ENCODE measurements at places on chromosomes 16 and 17.
A peak's percentile ranks its signal among the peaks of the same experiment; 100 is the strongest.

GRCh38 chr17:51598824-51599223, 338.5 kb downstream of the UTP18 start:
- no peak for DNase-seq

DNA sequence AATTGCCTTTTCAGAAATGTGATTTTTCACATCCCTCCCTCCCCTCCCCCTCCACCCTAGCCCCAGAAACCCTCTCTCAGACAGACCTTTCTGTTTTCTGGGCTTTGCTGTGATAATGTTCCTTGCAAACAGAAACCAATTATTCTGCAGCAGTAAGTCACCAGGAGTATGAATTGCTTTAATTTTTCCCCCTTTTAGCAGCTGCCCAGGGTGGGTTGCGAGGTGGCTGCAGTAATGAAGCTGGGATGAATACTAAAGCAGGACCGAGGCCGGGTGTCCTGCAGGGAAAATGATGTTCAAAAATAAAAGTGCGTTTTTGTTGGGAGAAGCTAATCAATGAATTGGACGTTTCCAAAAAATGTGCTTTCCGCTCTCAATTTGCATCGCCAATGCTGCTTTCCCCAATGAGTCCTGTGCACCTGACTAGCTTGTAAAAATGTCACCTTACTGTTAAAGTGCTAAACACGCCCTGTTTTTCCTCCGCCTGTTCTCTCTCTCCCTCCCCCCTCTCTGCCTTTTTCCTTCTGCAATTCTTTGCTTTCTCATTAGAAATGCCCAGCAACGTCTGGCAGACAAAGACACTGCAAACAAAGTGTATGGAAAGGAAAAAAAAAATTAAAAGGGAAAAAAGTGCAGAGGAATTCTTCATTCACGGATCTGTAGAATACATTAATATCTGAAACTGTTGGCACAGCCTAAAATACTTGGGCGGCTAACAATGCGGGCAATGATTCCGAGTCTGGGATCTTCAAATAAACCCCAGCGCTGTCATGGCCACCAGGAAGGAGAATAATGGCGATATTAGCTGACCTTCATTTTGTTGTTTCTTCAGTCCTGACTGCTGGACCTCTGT, 244.1 kb downstream of the STX8 start:
- no peak for DNase-seq

GRCh38 chr16:57941016-57941664, 29.8 kb downstream of the CNGB1 start:
- DNase-seq = peak; percentile 44

- peak; percentile 5 for DNase-seq
Observed at GRCh38 chr17:34756637-34757021, 177.2 kb downstream of the TMEM132E start.

DNA sequence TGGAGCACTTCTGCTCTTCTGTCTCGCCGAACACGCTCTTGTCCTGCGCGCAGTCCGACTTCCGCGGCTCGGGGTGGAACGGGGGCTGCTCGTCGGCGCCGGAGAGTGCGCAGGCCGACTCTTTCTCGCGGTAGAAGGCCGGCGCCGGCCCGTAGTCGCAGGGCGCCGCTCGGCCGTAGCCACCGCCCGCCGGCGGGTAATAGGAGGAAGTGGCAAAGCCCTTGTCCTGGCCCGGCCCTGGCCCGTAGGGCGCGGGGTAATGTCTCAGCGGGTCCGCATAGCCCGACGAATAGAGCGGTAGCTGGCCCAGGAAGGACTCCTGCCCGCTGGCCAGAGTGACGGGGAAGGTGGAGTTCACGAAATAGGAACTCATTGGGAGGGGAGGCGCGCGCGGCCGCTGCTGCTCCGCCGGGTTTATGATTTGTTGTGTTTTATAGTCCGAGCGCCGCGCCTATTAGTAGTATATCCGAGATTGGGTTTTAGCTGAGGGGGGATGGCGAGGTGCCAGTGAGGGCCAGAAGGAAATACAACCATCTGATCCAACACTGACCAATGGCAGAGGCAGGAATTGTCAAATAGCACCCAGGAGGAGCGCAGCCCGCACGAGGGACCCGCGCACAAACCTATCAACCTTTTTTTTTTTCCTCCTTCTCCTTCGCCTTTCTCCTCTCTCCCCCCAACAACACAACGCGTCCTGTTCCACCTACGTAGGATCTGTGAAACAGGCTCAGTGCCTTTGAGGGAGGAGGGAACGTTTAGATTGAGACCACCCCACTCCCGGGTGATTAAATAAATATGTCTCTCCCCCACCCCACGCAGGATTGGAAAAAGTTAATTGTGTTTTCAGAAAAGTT, 4.4 kb upstream of the HOXB5 start:
- no peak for DNase-seq

DNA sequence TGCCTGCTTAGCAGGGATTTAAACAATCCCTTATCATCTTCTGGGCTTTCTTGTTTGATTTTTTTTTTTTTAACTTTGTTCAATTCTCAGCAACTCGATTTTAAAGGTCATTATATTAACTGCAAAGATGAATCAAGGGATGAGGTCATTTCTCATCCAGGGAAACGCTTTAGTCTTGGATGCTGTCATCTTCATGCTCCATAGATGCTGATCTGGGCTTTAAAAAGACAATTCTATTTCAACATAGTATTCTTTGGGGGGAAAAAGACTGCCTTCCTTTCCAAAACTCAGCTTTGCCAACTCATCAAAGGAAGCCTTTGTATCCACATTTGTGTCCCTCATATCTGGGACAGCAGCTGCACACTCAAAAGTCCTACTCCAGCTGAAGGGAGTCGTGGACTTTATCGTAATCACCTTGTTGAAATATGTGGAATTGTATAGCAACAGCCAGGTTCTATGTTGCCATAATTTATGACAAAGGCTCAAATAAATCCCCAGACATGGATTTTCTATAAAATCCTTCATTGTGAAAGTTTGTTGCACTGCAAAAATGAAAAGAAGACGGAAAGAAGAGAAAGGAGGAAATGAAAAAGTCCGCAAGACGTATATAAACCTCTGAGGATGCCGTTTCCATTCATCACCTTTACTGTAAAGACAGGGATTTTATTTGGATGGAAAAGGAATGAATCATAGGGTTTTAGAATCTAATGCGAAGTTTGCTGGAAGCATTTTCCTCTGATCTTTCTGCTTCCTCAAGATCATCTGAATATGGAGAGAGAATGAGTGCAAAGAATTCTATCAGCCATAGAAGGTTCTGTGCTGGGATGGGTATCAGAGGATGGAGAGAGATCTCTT, 48.6 kb upstream of the XYLT1 start:
- no peak for DNase-seq

- DNase-seq = no peak
Observed at GRCh38 chr17:8951206-8951605, 14.3 kb downstream of the PIK3R5 start.

Data from iris pigment epithelial cell (primary cell).